Astrocyte (in vitro differentiated cells and primary cell): ENCODE measurements at places on chromosomes 7 and 10. TPM values are rescaled to one million over a fixed set of nuclear protein-coding genes. Genes with fewer than 3 reads are reported as not detected.

DNA sequence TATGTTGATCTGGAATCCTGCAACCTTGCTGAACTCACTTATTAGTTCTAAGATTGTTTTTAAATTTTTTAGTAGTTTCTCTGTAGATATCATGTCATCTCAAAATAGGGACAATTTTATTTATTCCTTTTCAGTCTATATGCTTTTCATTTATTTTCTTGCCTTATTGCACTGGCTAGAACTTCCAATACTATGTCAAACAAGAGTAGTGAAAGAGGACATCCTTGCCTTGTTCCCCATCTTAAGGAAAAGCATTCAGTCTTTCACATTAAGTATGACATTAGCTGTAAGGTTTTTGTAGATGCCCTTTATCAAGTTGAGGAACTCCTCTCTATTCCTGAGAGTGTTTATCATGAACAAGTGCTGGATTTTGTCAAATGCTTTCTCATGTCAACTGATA lies 77.8 kb downstream of the TBXAS1 start:
- DNase-seq: no peak

DNA sequence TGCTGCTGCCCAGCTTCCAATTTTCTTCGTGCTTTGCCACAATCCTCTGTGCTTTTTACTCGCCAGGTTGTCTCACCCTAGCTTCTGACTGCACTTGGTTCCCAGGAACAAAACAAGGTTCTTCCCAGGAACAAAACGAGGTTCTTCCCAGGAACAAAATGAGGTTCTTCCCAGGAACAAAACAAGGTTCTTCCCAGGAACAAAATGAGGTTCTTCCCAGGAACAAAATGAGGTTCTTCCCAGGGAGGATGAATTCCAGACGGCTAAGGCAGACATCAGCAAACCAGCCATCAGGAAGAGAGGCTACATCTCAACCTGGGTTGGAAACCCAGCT lies 41.9 kb downstream of the TNS3 start:
- DNase-seq: no peak

- DNase-seq: no peak
Measured at GRCh38 chr10:49292565-49293207, 6.3 kb upstream of the C10orf71 start.

DNA sequence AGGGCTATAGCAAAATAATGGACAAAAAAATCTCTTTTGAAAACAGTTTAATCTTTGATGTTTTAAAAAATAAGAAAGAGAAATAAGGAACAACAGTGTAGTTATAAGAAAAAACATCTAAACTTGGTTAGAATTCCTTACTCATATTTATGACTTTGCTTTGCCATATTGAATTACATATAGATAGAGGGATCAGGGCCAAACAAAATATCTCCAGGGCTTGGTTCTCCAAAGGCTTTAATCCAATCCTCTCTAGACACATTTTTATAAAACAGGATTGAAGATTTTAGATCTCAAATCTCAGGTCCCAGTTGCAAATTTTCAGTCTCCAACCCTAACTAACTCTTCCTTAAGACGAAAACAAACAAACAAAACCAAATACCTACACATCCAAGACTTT lies 72.6 kb upstream of the RHOBTB1 start:
- no peak for DNase-seq

- no peak for DNase-seq
Measured at GRCh38 chr7:13745530-13745929, 243.9 kb downstream of the ETV1 start.

GRCh38 chr10:90969947-90970673 lies 49.2 kb upstream of the ANKRD1 start:
- peak; percentile 78 for DNase-seq

The LRRD1 gene
- 0.27 TPM in 1 of 2 replicates, not detected in the other for total RNA-seq

DNA sequence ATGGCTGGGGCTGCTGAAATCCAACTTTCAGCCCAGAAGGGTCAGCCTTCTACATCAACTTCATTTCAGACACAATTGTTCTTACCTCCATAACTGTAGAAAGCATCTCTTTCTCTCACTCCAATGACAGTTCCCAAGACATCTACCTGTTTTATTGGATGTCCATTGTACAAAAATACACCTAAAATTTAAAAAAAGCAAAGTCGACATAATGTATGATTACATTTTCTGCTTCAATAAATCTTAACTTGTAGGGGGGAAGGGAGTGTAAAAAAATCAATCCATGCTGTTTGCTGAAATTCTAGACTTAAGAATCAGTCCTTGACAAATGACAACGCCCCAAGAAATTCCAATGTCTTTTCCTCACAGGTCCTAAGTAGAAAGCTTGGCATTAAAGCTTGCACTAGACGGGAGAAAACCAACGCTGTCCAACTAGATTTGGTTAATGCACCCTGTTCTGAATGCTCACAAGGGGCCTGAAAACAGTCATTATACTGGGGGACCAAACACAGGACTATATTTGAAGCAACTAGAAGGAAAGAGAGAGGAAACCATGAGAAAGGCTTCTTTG lies 7.5 kb downstream of the STN1 start:
- DNase-seq: peak; percentile 31

GRCh38 chr7:80611779-80612178 lies 26.7 kb upstream of the CD36 start:
- peak; percentile 76 for DNase-seq

GRCh38 chr10:635088-635861 lies 54.2 kb downstream of the DIP2C start:
- no peak for DNase-seq

DNA sequence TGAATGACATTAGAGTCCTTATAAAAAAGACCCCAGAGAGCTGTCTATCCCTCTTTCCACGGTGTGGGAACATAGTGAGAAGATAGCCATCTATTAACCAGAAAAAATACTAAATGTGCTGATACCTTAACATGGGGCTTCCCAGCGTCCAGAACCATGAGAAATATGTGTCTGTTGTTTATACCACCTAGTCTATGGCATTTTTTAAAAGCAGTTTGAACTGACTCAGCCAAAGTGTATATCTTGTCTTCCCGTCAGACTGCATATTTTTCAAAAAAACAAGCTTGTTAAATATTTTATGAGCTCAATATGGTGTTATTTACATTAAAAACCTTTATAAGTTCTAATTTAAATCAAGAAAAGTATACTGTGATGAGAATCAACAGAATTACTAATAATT lies 255.3 kb downstream of the HGF start:
- no peak for DNase-seq

DNA sequence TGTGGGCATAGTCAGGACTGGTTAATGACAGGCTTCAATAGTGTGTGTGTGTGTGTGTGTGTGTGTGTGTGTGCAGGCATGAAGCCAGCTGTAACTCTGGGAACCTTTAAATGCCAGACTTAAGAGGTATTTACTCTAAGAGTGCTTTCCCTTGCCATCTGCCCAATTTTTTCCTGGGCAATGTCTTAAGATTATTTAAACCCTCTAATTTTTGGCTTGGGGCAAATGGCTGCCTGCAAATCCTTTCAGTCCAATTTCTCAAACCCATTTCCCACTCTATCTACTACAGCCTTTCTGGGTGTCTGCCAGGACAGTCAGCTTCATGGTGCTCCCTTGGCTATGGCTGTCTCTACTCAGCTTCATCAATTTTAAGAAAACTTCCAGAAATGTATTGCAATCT lies 62.6 kb upstream of the C1GALT1 start:
- no peak for DNase-seq

DNA sequence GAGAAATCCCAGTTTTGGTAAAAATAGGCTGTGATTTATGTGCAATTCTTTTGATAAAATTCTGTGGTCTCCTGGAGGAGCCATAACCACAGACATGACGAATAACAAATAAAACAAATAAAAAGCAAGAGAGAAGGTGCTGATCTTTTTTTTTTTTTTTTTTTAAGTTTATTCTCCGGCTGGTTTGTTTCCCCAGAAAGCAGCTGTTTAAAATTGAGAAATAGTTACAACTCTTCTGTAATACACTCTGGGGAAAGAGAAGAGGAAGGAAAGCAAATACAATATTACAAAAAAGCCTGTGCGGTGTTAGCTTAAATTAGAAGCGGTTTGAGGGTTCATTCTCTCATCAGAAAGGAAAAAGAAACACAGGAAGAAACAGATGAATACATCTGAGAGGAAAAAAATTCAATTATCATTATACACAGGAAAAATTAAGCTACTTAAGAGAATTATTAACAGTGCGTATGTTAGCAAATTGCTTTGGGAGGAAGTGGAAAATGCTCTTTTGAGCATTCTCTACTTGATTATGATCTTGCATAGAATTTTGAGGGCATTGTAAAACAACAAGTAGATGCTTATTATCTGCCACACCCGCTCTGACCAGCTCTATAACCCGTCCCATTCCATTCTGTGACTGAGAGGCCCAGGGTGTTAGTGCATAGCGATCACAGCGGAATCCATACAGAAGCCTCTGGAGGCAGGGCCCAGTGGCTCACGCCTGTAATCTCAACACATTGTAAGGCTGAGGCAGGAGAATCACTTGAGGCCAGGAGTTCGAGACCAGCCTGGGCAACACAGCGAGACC lies 40.6 kb upstream of the WAC start:
- peak; percentile 13 for DNase-seq

The GPR15LG gene
- not detected in 2 replicates for total RNA-seq

The SAMD9L gene
- 45.2 and 55.6 TPM in 2 replicates for total RNA-seq

The TMEM236 gene
- 0.14 and 0.43 TPM in 2 replicates for total RNA-seq

DNA sequence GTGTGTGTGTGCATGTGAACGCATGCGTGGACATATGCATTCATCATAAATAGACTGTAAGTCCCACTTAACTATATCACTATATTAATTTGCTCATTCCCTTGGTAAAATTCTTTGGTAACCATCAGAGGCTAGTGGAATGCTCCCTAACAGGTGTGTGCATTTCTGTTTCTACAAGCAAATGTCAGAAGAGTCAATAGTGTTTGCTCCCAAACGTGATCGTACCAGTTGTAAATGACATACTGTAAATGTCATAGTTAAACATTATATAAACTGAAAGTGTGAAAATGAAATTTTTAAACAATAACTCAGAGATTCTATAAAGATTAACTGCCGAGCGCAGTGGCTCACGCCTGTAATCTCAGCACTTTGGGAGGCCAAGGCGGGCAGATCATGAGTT lies 94.6 kb downstream of the ANLN start:
- DNase-seq: no peak

DNA sequence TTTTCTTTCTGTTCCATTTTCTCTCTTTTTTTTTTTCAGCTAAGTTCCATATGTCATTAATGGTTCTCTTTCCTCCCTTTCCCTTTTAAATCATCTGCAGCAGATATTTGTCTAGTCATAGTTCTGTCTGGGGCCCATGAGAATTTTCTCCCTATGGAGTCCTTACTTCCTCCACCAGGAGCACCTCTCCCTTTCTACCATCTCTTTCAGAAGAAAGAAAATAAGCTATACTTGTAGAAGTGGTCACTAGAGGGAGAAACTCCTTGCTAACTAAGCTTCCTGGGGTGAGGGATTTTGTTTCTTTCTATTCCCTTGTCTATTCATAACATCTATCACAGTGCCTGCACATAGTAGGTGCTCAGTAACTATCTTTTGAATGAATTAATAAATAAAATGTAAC lies 230.2 kb upstream of the HPS1 start:
- DNase-seq: no peak

DNA sequence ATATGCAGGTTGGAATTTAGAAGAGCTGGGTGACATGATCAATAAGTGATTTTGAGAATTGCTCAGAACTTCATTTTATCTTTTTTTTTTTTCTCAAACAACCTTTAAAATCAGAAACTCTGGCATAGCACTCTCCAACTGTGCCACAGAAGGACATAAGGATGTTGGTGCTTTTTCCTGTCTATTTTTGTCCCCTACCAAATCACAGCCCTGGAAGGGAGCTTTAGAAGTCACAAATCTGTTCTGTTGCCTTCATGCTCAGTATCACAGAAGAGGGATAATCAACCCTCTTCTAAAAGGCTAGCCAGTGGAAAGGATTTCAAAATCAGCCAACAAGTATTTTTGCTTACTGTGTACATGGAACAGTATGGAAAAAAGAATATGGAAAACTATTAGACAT lies 14.8 kb upstream of the NRP1 start:
- DNase-seq: no peak

The PTCD1 gene
- 5.8 and 7.4 TPM in 2 replicates for total RNA-seq

The PON1 gene
- 0.99 and 1.00 TPM in 2 replicates for total RNA-seq

- peak; percentile 62 for DNase-seq
Measured at GRCh38 chr10:79274279-79275104, 72.8 kb upstream of the PPIF start.

- no peak for DNase-seq
Measured at GRCh38 chr7:55164527-55164926, 145.7 kb downstream of the EGFR start.

The ZNF277 gene
- 22.9 and 23.0 TPM in 2 replicates for total RNA-seq

DNA sequence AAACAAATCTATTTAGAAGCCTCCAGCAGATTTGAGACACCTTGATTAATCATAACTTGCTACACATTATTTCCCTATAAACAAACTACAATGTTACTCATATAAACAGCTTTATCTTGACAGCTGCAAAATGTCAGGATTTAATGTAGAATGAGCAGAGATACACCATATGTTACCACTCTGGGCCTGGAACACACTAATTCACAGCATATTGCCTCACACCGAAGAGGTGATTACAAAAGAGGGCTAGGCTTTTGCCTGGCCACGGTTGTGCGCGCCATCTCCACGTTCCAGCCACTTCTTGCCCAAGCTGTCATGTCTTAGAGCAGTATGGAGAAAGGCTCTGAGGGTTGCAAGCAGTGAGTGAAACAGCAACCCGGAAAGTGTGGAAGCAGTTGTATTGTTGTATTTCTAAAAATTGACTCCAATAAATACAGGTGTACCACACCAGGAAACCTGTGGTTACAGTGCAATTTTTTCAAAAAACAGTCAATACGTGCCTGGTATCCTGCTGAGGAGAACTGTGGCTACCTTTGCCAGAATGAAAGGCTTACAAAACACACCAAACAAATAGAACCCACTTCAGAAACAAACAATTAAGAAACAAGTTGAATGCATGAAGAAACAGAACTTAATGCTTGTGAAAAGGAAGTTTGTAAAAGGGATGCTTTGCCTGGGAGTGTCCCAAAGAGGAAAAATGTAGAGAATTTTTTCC lies 498.1 kb downstream of the PLXNA4 start:
- peak; percentile 47 for DNase-seq

DNA sequence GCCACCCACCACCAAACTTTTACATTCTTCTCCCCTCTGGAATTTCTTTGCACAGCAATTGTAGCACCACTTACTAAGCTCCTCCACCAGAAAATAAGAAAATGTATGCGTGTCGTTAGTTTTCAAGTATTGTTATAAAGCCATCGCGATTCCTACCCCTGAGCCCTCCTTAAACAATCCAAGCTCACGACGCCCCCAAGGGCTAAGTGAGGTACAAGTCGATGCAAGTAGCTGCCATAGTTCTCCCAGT lies 1.3 kb downstream of the FRAT2 start:
- peak; percentile 24 for DNase-seq

The MEOX2 gene
- not detected in 2 replicates for total RNA-seq
